ENCODE measurements at places on chromosomes 11 and 22.

- no peak for DNase-seq
Measured at GRCh38 chr11:61541598-61541997, 33.0 kb downstream of the LRRC10B start.

DNA sequence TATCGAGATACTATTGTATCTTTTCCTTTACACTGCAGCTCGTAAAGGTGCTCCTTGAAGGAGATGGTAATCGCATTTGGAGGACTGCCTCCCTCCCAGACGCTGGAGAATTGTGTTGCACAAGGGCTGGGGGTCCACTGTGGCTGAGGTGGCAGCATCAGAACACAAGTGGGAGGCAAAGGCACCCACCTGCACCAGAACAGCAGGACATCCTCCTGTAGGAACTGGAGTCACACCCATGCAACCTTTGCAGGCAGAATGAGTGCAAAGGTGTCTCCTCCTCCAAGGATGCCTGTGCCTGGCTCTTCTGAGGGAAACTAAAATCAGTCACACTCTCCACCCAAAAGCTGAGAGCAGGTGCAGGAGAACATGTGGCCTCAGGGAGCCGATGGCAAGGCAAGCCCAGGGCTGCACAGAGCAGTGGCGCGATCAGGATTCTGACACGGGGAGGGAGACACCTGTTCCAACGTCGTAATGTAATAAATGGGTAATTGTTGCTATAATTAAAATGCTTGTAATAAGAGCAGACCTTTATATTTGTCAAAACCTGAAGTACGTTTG, 1501.4 kb downstream of the TBC1D22A start:
- no peak for DNase-seq

GRCh38 chr11:123482218-123482617, 52.1 kb downstream of the GRAMD1B start:
- DNase-seq, result no peak

- DNase-seq, result no peak
Measured at GRCh38 chr11:5234381-5234834, at the start of gene HBD. TSS of gene HBD (minus strand) at chr11:5234483. CDS start at chr11:5234433, 50 bp downstream.

DNA sequence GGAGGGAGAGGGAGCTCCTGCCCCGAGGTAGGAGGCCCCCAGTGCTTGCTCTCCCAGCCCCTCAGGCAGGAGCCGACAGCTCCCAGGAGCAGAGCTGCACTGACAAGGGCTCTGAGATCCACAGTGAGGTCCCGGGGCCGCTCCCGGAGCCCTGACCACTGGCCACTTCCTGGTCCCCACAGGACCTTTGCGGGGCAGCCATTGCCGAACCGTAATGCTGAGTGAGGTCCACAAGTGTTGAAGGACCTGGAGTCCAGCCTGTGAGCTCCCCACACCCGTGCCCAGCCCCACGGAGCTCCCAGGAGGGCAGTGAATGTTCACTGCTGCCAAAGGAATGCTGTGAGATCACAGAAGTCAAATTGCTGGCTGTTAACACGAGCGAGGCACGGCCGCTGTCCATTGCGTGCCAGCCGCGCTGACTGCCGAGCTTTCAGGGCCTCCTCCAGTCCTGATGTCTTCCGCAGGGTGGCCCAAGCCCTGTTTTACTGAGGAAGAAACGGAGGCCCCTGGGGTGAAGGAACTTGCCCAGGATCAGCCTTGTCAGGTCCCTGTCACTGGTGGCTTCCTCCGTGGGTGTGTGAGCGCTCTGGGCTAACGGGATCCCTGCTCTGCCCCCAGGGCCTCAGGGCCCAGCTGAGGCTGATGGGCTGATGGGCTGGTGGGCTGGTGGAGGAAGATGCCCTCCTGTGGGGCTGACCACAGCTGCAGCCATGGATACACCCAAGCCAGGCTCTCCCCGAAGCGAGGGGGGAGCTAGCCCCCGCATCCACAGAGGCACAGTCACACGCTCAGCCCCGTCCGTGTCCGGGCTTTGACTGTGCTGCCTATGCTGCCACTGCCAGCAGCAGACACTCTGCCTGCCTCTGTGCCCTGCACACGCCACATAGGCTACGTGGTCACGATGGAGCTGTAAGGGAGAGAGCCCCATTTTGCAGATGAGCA, 70.8 kb downstream of the WNT7B start:
- DNase-seq, result peak; percentile 85

DNA sequence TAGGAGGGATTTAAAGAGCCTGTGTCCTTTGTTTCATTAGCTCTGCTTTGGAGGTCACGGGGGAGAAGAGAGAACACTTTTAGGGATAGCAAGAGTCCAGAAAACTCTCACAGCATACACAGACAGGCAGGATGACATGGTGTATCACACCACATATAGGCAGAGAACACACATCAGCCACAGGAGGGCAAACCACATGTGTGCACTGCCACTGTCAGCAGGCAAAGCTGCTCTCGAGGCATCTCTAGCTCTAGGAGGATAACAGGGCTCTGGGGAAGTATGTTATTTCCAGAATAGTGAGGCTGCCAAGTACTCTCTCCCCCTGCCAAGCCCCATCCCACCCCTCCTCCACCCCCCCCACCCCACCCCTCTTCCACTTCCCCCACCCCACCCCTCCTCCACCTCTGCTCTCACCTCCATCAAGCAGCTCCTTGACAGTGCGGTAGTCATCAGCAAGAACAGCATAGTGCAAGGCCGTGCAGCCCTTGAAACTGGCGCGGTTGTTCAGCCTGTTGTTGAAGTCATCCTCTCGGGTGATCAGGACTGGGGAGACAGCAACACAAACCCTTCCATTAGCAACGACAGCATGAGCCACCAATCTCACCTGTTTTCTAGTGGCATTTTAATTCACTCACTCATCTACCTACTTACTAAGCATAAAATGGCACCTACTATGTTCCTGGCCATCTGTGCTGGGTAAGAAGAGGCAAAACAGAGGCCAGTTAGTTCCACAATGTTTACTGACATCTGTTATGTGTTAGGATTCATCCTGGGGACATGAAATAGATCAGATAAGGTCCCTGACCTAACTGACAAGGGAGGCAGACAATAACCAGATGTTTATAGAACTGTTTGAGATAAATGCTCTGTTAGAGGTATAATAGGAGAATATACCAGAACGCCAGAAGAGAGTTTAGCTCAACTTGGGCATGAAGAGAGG, 75.6 kb downstream of the CLPB start:
- DNase-seq, result no peak

DNA sequence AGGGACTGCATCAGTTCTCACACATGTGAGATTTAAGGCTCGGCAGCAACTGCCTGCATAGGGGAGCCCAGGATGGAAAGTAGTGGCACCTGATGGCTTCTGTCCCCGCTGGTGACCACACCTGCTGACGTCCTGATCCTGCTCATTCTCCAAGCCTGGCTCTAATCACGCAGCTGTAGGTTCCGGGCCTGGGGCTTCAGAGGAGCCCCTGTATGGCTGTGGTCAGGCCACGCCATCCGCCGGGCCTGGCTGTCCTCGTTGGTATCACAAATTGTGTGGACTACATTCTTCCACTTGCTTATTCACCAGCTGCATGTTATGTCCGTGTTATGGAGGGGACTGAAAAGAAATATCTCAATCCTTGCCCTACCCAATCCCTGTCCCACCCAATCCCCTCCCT, 580.0 kb downstream of the TBC1D22A start:
- DNase-seq, result no peak

DNA sequence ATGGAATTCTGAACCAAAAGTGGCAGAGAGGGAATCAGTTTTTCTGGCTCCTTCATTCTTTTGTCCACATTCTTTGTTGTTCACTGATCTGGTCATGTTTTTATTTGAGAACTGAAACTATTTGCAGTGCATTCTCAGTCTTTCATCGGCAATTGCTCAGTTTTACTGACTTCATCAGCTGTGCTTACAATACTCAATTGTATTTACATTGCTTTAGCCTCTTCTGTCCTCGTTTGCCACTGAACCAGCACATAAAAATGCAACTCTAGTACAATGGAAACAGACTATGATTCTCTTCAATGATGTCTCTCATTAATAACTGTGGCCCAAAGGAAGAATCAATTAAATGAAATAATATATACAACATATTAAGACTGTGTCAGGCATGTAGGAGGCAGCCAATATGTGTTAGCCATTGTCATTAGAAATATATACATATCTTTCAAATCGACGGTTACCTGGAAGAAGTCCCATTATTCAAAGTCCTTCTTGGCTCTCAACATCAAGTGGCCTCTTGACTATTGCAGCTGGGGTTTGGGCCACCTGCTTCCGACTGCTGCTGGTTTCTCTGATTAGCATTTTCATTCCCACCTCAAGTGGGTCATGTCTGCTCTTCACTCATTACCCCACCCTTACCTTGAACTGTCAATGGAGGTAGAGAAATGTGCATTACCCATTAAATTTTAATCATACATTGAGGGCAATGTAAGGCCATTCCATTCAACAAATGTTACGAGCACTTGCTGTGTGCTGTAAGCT, 600.1 kb downstream of the INSC start:
- DNase-seq, result no peak

DNA sequence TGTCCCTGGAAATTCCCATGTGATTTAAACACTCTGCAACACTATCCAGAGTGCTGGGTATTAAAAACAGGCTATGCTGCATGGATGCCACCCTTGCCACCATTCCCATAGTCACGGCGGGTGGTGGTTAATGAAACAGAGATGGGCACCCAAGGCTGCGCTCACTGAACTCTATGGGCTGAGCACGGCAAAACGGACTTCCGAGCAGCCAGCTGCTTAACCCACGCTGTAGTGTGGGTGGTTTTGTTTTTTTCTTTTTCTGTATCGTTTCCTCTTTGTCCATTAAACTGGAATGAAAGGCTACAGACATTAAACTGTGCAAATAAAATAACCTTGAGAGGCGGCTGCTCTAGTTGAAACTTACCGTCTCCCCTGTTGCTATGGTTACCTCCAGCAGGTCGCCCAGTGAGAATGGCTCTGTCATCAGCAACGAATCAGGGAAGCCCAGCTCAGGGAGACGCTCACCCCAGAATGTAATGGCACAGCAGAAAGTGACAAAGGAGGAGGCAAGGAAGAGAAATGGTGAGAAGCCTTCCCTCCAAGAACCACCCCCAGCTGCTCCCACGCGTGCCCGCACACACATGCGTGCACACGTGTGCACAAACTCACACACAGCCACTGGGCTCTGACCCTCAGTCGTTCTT, 102.1 kb downstream of the C11orf91 start:
- DNase-seq, result peak; percentile 29

- DNase-seq, result peak; percentile 26
Measured at GRCh38 chr11:110716361-110716760, 4.1 kb upstream of the ARHGAP20 start.

- no peak for DNase-seq
Measured at GRCh38 chr11:108926841-108927577, 262.1 kb downstream of the DDX10 start.

DNA sequence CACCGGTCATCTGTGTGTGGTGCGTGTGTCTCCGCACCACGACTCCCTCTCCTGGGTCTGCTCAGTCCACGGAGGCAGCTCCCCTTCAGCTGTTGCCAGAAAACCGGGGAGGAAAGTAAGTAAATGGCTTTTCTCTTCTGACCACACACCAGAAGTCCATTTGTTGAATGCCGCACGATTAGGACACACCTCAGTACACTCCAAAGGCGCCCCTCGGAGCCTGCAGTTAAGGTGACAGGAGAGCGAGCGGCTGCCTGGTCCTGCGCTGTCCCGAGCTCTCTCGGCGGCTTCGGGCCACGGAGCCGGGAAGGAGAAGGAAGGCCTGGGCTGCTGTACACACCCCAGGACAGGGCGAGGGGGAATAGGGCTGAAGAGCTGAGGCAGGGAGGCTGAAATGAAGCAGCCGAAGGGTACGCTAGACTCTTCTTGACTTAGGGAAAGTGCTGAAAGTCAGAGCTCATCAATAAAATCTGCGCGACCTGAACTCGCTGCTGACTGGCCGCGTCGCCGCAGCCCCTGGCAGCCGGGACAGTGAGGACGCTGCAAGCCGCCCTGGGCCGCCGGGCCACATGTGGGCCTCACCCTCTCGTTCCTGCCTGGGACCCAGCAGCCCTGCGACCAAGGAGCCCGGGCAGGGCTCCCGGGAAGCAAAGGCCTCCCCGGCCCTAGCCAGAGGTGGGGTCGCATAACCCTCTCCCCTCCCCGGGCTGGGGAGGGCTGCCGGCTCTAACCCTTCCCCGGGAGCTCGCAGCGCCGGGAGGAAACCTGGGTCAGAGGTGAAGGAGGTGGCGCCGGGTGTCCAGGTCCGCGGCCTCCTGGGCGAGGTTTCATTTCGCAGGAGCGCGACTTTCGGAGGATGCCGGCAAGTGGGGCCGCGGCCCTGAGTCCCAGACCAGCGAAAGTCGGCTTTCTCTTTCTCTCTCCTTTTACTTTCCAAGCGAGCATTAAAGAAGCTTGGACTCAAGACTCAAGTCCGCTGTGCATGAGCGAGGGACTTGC, 1.6 kb upstream of the PAX6 start:
- peak; percentile 86 for DNase-seq

DNA sequence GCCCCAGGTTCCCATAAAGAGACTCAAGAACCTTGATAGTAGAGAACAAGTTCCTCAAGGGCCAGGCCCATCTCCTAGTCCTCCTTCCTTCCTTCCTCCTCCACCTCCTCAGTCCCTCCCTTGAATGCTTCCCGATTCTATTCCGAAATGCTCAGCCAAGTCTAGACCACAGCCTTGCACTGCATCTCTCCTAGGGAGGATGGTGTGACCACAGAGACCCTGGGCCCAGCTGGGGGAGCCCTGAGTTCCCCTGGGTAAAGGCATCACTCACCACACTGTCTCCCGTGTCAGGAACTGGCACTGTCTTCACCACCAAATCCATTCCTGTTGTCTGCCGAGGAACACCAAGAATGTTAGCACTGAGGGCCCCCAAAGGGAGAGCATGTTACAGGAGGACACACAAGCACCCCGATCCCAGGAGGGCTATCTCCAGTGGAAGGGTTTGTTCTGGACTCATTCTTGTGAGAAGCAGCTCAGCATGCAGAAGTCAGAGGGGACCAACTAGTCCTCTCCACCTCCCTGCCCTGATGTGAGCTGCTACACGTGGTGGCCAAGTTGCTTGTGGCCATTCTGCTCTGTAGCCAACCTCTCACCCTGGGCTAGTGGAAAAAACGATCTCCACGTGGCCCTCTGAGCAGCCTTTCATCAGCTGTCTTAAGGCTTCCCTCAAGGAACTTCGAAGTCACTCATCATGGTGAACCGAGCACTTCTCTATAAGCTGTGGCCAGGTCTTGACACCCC, 8.7 kb downstream of the IFT27 start:
- DNase-seq, result no peak

DNA sequence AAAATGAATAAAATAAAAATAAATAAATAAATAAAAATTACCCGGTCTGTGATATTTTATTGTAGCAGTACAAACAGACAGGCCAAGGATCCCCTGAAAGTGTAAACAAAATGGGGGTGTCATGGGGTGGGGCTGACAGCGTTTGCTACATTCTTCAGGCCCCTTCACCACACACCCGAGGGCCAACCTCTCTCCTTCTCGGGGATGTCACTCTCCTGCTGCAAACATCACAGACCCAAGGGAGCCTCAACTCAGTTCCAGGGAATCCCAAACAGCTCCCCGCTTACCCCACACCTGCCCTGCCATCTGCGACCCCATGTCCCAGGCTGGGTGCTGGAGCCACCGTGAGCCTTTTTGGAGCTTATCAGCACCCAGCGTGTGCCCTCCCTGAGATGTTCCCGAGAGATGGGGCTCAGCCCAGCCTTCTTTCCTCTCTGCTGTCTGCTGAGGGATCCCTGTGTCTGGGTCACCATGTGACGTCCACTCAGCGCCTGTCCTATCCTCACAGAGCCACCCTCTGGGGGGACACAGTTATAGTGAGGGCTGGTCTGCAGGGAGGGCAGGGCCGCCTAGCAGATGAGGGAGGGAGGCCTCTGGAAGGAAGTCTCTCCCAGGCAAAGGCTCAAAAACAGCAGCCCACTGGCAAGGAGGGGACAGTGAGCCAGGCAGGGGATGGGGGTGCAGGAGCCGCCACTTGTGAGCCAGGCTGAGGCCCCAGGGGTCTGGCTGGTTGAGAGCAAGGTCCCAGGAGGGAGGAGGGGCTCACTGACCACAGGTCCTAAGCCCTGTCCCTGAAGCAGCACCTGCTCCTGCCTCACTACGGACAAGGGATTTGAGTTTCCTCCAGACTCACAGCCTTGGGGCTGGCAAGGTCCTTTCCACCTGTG, 1041.6 kb downstream of the BRD1 start:
- no peak for DNase-seq
